ENCODE measurements at places on chromosomes 2 and 18.

DNA sequence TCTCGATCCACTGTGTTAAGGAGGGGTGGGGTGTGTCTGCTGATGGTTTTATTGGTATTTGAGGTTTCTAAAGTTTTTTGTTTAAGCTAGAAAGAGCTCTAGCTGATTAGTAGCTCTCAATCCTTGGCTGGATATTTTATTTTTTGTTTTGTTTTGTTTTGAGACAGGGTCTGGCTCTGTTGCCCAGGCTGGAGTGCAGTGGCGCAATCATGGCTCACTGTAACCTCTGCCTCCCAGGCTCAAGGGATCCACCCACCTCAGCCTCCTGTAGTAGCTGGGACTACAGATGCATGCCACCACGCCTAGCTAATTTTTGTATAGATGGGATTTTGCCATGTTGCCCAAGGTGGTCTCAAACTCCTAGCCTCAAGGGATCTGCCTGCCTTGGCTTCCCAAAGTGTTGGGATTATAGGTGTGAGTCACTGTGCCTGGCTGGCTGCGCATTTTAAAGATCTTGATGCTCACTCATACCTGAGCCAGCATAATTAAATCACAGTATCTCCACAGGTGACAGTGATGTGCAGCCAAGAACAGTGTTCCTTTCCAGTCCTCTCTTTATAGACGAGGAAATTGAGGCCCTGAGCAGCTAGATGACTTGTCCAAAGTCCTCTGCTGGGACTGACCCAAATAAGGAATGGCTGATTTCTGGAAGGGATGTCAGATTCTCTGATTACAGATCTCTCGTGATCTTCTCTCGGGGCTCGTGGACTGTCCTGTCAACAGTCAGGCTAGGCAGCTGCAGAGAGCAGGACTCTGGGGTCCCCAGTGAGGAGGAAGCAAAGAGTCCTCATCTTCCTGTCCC lies 44.5 kb downstream of the SPTBN1 start:
- no peak for DNase-seq

GRCh38 chr18:51039138-51040112 lies 9.4 kb downstream of the SMAD4 start:
- DNase-seq, result no peak

- DNase-seq, result no peak
These were observed 42.1 kb downstream of the SRBD1 start for GRCh38 chr2:45568935-45569334.

DNA sequence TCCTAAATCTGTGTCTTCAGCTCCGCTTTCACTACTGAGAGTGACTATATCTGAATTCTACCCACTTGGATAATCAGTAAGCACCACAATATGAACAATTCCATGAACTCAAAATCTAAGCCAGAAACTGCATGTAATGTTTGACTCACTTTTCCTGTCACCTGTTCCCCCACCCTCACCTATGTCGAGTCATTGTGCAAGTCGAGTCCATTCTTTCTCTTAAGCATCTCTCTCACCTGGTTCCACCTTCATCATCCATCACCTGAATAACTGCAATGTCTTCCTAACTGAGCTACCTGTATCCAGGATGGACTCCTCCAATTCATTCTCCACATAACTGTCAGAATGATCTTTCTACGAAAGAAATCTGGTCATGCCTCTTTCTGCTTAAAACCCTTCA lies 58.2 kb downstream of the PPP1R1C start:
- no peak for DNase-seq

GRCh38 chr2:154455166-154455565 lies 243.3 kb upstream of the KCNJ3 start:
- no peak for DNase-seq

- DNase-seq, result no peak
These were observed 126.5 kb downstream of the MAPK4 start for GRCh38 chr18:50686409-50686808.

All from cortex of kidney (tissue), 1 donor.